Naive B cell (primary cell): ENCODE measurements at places on chromosomes 1 and 21.

DNA sequence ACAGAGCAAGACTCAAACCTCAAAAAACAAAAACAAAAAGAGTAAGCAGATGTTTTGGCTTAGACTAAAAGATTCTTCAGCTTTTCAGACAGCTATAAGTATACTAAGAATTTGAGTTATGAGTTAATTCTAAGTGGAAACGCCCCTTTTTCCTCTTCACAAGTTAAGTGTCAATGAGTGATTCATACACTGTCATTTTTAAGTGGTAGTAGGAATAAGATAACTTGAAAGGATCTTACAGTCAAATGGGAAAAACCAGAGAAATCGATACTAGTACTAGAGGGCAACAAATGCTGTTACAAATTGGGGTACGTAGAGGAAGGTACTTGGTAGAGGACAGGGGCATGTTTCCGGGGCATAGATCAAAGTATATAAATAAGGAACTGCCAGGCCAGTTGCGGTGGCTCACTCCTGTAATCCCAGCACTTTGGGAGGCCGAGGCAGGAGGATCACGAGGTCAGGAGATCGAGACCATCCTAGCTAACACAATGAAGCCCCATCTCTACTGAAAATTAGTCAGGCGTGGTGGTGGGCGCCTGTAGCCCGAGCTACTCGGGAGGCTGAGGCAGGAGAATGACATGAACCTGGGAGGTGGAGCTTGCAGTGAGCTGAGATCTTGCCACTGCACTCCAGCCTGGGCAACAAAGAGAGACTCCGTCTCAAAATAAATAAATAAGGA, 7.4 kb downstream of the H3-3A start:
- peaks cover 25% of the 10 kb centered on the region for H3K36me3 ChIP-seq
- H3K27ac ChIP-seq, result peak overlapping the region; percentile 4

- peak; percentile 59 for DNase-seq
- peaks cover 12% of the 10 kb centered on the region for H3K4me1 ChIP-seq
- no peaks in the 10 kb centered on the region for H3K27me3 ChIP-seq
- H3K4me3 ChIP-seq, result no peak overlapping the region
- H3K36me3 ChIP-seq, result no peaks in the 10 kb centered on the region
These were observed 10.9 kb upstream of the ALDH4A1 start for GRCh38 chr1:18913065-18913835.

DNA sequence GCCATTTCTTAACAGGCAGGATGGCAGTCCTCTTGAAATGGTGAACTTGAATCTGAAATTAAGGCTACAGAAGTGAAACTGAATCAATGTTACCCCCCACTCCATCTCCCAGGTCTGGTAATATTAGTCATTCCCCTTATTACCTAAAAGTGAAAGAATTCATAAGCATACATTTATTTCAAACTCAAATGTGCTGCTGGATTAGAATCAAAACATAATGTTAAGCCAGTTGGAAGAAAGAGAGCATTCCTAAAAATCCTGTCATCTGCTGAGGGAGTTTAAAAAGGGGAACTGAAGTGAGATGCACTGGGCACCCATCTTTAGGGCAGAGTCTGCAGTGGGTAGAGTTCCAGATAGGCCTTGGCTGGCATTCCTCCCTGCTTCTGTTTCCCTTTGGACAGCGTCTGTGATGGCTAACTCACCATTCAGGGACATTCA, 17.4 kb downstream of the KIAA0319L start:
- no peak overlapping the region for H3K4me3 ChIP-seq
- no peak for DNase-seq
- H3K36me3 ChIP-seq, result no peaks in the 10 kb centered on the region
- H3K27me3 ChIP-seq, result no peaks in the 10 kb centered on the region
- peaks cover 48% of the 10 kb centered on the region for H3K4me1 ChIP-seq

- no peaks in the 10 kb centered on the region for H3K36me3 ChIP-seq
- H3K27me3 ChIP-seq, result no peaks in the 10 kb centered on the region
- H3K4me3 ChIP-seq, result peak overlapping the region; percentile 8
These were observed 5.1 kb upstream of the LAMTOR5 start for GRCh38 chr1:110412576-110412975.

DNA sequence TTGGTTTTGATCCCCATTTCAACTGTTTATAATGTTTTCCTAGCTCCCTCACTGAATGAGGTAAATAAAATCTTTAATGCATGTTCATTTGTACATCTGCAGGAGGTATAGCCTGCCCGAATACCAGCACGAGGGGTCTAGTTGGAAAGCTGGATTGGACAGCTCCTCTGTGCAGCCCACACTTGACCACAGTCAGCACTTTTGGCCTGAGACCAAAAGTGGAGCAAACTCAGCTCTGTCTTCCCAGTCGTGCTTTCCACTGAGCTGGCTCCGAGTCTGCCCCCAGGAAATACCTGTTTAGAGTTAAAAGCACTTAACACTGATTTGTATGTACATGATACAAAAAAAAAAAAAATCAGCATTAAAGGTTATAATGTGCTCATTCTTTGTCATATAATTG, 224.4 kb downstream of the DSCAM start:
- no peaks in the 10 kb centered on the region for H3K4me1 ChIP-seq
- H3K36me3 ChIP-seq, result no peaks in the 10 kb centered on the region
- DNase-seq, result no peak
- no peak overlapping the region for H3K27ac ChIP-seq
- no peak overlapping the region for H3K4me3 ChIP-seq

- no peaks in the 10 kb centered on the region for H3K36me3 ChIP-seq
- no peaks in the 10 kb centered on the region for H3K27me3 ChIP-seq
- no peak overlapping the region for H3K4me3 ChIP-seq
- H3K27ac ChIP-seq, result no peak overlapping the region
These were observed 67.3 kb downstream of the PLPPR5 start for GRCh38 chr1:98937347-98937746.
